ENCODE measurements at places on chromosomes 5 and 9.

DNA sequence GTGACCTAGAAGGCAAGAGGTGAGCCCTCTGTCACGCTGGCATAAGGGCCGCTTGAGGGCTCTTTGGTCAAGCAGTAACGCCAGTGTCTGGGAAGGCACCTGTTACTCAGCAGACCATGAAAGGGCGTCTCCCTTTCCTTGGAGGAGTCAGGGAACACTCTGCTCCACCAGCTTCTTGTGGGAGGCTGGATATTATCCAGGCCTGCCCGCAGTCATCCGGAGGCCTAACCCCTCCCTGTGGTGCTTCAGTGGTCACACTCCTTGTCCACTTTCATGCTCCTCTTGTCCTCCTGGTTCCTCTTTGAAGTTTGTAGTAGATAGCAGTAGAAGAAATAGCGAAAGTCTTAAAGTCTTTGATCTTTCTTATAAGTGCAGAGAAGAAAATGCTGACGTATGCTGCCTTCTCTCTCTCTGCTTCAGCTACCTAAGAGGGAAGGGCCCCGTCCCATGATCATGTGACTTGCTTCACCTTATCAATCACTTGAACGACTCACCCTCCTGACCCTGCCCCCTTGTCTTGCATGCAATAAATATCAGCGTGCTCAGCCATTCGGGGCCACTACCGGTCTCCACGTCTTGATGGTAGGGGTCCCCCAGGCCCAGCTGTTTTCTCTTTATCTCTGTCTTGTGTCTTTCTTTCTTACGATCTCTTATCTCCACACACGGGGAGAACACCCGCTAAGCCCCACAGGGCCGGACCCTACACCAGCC, 16.7 kb upstream of the SCGB3A1 start:
- DNase-seq, result no peak

DNA sequence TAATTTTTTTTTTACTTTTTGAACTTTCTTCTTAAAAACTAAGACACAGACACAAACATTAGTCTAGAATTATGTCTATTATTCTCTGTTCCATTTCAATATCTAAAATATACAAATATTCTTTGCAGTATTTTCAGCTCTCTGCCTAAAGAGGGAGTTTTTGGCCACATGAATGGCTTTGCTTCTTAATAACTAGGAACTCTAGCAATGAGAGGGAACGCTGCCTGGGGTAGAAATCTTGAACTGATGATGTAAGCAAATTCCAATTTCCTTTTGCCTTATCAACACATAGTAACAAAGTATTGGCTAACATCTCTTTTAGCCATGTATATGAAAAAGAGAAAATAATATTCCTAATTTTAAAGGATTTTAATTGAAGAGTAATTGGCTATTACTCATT, 51.9 kb downstream of the SLC25A46 start:
- no peak for DNase-seq

DNA sequence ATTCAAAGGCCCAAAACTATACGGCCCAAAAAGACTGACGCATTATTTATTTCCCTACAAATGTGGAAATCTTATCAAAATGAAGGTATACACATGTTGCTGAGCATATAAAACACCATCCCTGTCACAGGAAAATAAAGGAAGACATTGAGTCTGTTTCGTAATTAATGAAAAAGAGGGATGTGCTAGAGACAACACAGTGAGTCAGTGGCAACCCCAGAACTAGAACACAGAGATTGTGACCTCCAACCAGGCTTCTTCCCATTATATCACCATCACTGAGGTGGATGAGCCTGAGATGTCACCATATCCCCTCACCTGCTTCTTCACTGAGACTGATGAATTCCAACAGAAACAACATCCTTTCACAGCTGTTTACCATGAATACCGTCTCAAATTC, 3.8 kb downstream of the NDUFA8 start:
- peak; percentile 49 for DNase-seq

- DNase-seq, result peak; percentile 10
Measured at GRCh38 chr9:133199648-133200321, 9.3 kb downstream of the OBP2B start.

DNA sequence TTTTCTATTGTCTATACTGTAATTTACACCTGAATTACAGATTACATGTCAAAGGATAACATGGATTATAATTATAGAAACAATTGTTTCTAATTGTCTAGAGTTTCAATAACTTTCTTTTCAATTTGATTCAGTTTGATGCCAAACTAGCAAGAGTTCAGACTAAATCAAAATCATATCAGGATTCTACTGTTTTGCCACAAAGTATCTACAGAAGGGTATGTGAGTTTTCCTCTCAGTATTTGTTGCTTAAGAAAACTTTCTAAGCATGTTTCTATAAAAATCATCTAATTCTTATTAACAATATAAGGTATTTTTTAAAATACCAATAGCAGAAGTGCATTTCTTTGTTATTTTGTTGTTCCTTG, 12.5 kb downstream of the SELENOP start:
- DNase-seq, result no peak

- DNase-seq, result no peak
Measured at GRCh38 chr5:44729536-44729935, 79.2 kb upstream of the MRPS30 start.

DNA sequence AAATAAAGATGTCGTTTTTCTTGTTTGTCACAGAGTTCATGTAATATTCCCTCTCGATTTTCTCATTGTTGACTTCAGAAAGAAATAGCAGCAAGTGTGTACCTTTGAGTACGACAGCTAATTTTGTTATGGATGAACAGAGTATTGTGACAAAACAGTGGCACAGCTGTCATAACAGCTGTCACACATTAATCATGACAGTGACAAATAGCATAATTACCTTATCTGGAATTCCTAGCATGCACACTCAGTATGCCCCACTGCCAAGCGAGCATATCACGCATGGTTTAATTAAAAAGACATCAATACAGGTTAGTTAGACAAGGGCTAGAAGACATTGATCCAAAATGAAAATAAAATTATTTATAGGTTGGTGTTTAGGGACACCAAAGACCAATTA, 375.1 kb downstream of the SPATA31D1 start:
- DNase-seq, result no peak

DNA sequence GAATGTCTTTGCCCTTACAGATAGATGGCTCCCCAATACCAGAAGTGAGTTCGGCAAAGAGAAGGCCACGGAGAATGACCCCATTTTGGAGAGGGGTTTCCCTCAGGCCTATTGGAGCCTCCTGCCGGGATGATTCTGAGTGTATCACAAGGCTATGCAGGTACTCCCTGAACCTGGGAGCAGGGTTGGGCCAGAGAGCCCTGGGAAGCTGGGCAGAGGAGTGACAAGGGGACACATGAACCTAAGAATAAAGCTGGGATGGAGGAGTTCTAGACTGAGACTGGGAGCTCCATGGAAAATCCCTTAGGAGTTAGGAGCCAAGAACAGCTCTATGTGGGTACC, 433 bp downstream of the LEAP2 start:
- DNase-seq, result no peak

DNA sequence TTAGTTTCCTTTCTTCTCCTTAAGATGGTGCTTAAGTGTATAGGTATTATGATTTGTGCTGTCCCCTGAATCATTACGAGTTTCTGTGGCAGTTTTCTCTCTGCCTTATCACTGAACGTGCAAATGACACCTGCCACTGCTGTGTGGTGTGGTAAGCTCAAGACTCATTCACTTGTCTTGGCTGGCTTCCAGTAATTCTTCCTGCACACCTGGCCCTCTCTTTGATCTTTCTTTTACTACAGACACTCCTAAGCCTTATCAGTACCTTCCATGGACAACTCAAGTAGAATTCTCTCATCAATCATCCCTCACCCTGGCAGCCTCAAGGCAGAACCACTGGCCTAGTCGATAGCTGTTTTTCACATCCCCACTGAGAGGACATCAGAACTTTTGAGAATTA, 82.6 kb upstream of the ADAMTS19 start:
- no peak for DNase-seq

- DNase-seq, result peak; percentile 56
Measured at GRCh38 chr5:120382833-120383232, 81.3 kb upstream of the PRR16 start.

- DNase-seq, result no peak
Measured at GRCh38 chr9:89812556-89813181, 207.9 kb downstream of the GADD45G start.

DNA sequence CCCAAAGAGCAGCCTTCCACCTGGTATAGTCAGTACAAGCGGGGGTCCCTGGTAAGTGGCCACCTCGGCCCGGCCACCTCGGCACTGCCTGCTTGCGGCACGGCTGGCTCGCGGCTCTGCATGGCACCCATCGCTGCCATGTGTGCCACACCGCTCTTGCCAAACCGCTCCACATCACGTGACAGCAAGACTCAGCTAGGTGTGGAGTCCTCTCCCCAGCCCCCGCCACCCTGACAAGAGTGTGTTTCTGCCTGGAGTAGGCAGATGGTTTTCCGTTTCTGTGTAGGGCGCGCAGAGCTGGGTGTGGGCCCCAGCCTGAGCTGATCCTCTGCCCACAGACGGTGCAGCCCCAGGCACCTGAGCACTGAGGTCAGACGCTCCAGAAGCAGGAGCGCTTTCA, 50.5 kb upstream of the FCN2 start:
- no peak for DNase-seq

DNA sequence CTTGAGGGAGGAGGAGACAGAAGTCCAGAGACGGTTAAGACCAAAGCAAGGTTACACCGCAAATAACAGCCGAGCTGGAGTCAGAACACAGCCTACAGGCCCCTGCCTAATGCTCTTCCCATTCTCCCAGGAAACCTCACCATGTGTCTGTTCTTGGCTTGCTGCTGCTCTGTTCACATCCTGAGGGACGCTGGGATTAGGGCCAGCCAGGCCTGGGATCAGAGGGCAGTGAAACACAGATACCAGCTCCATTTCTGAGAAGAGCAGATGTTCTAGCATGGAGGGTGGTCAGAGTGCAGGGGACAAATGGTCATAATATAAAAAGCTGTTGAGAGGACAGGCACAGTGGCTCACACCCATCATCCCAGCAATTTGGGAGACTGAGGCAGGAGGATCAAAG, 124.8 kb upstream of the LARP1 start:
- no peak for DNase-seq

- no peak for DNase-seq
Measured at GRCh38 chr5:136006761-136007251, 22.0 kb upstream of the TGFBI start.

DNA sequence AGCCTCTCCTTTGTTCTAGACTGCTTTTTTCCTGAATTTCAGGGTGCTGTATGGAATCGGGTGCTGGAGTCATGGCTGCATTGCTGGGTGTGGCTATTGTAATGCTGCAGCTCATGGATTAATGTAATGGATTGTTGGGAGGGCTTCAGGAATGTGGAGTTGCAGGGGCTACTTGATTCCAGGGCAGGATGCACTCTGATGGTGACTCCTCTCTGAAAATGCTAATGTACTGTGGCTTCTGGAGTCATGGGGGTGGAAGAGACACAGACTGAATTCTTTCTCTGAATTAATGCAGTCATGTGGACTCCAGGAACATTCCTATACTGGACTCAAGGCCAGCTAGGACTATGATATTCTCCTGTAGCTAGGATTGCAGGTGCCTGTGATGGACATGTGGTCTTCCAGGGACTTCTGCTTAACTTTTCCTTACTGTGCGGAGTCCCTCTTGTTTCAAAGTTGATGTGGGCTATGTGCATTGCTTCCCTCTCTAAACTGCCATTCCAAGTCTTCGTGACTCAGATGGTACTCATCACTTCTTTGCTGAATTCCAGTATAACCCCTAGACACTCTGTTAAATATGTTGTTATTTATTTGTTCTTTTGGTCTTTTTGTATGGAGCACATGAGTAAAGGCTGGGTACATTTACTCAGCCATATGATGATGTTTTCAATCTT, 396.2 kb downstream of the KCTD16 start:
- no peak for DNase-seq

DNA sequence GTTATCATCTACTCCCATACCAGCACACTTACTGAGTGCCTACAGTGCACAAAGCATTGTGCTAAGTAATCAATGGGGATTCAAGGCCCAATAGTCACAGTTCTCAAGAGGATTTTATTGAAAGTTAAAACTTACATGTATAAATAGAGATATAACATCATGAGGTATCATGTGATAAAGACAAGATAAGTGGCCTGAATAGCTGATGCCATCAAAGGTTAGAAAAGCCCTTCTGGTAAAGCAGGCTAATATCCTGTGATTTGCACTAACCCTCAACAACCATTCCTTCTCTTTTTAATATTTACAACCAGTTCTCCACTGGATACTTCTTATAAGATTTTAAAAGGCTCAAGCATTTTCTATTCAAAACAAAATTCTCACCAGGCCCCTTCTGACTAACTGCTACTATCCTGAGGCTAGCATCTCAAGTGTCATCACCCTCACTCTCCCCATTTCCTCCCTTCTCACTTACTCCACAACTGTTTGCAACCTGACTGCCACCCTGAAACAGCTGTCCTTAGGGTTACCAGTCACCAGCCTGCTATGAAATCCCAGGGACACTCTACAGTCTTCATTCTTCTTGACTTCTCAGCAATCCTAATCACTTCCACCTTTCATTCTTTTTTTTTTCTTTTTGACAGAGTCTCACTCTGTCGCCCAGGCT, 377.9 kb downstream of the ENC1 start:
- DNase-seq, result no peak

- no peak for DNase-seq
Measured at GRCh38 chr5:156920861-156921431, 42.1 kb downstream of the TIMD4 start.

- no peak for DNase-seq
Measured at GRCh38 chr5:134463991-134464760, 52.5 kb upstream of the CDKN2AIPNL start.

GRCh38 chr5:115842089-115842935, 577 bp downstream of the AP3S1 start:
- DNase-seq, result peak; percentile 59

- no peak for DNase-seq
Measured at GRCh38 chr5:170643591-170643990, 139.8 kb downstream of the KCNIP1 start.

DNA sequence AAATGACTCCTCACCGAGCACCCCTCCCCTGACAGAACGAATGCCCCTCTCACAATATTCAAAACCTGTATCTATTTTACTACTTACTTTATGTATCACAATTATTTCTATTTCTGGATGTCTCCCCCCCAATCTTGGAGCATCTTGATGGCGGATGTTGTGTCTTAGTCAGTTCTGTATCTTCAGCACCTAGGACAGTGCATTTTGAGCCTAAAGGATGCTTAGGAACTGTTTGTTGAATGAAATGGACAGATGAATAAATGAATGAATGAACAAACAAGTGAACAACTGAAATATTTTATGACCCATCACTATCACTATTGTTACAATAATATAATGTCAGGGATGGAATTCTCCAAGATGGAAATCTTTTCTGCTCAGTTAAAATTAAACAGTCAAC, 295.7 kb downstream of the DNAH5 start:
- no peak for DNase-seq

- no peak for DNase-seq
Measured at GRCh38 chr5:38249301-38249700, 9.1 kb upstream of the EGFLAM start.

GRCh38 chr9:110928599-110928998, 109.7 kb downstream of the LPAR1 start:
- no peak for DNase-seq

DNA sequence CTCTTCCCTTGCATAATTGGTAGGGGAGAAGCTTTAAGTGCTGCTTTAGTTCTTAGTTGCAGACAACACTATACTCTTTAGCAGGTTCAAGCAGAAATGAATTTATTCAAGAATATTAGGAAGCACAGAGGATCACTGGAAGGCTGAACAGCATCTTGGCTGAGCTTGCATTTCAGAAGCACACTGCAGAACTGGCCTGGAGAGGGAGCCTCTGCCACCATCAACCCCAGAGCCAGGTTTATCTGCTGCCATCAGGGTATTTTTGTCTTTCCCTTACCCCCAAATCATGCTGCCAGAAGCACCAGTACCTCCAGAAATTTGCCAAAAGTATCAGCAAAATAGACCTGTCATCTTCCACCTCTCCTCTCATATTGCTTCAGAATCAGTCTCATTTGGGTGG, 440.7 kb downstream of the DMAC1 start:
- DNase-seq, result no peak

GRCh38 chr5:13625616-13626198, 318.8 kb downstream of the DNAH5 start:
- DNase-seq, result no peak
